HepG2 (cell line): ENCODE measurements at places on chromosomes 11 and 22. TPM values are rescaled to one million over a fixed set of nuclear protein-coding genes. Genes with fewer than 3 reads are reported as not detected.

GRCh38 chr11:95147364-95147905, 57.8 kb downstream of the ENDOD1 start:
- H3K4me3 ChIP-seq = no peak overlapping the region
- peaks cover 44% of the 10 kb centered on the region for H3K4me1 ChIP-seq
- H3K36me3 ChIP-seq = no peaks in the 10 kb centered on the region
- peak; percentile 14 for DNase-seq
- no peaks in the 10 kb centered on the region; the same call in 1 of the 2 replicates for H3K27me3 ChIP-seq

DNA sequence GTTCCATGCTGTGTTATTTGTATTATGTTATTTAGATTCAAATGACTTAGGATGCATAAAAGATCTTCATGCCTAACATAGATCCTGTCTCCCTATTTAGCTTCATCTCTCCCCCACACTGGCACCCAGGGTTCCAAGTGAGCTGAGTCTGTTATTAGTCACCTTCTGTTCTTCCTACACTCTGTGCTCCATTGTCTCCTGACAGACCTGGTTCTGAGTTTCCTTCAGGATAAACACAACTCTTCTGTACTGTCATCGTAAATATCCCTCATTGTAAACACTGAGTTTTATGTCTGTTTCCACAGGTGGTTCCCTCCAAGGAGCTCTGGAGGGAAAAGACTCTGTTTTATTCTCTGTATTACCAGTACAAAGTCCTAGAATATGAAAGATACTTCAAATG, 8.7 kb downstream of the MMP26 start:
- no peak overlapping the region for H3K27ac ChIP-seq
- no peaks in the 10 kb centered on the region for H3K36me3 ChIP-seq
- no peak for DNase-seq
- peaks cover 6% of the 10 kb centered on the region; the same call in 1 of the 3 replicates for H3K27me3 ChIP-seq
- no peaks in the 10 kb centered on the region for H3K4me1 ChIP-seq

- H3K36me3 ChIP-seq = peaks cover 1% of the 10 kb centered on the region; the same call in 2 of the 3 replicates
- H3K4me1 ChIP-seq = no peaks in the 10 kb centered on the region
- no peak overlapping the region for H3K27ac ChIP-seq
- DNase-seq = no peak
- H3K27me3 ChIP-seq = no peaks in the 10 kb centered on the region
These were observed 128.7 kb downstream of the TRIM44 start for GRCh38 chr11:35791088-35791958.

DNA sequence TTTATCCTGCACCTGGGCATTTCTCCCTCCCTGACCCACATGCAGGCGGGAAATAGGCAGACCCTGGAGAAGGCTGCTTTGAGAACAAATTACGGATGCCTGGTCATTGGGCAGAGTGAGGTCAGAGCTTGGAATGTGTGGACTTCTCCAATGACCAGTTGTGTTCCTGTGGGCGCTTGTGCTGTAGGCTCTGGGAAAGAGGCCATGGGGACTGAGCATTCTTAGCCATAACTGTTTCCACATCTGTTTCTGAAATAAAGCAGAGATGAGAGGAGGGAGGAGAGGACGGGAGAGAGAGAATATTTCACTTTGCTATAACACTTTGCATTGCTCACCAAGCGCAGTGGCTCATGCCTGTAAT, 11.2 kb upstream of the TMEM184B start:
- peak overlapping the region; percentile 79 for H3K27ac ChIP-seq
- no peaks in the 10 kb centered on the region for H3K27me3 ChIP-seq
- H3K4me1 ChIP-seq = peaks cover 54% of the 10 kb centered on the region
- H3K36me3 ChIP-seq = no peaks in the 10 kb centered on the region
- DNase-seq = peak; percentile 65

The TESMIN gene
- 0.15 and 0.60 TPM in 2 replicates for total RNA-seq

The IFITM1 gene
- 0.38 TPM in 1 of 2 replicates, not detected in the other for total RNA-seq

The MYH9 gene
- total RNA-seq = 98.5 and 125 TPM in 2 replicates

DNA sequence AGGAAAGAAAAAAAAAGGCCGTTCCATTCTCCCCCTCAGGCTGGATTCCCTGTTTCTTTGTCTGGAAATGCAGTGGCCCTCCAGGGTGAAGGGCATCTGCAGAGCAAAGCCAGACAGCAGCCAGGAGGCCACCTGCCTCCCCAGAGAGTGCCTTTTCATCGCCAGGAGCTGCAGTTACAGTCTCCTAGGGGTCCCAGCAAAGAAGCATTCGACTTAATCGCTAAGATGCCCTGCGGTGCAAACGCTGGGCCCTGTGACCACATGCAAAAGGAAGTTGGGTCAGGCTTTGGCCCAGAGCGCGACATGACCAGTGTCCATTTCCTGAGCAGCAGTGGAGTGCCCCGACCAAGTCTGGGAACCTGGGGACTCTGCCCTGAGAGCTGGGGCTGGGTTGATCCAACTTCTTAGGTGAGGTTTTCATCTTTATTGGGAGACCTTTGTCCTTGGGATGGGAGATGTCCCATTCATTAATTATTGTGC, 304.6 kb downstream of the OPCML start:
- H3K36me3 ChIP-seq = no peaks in the 10 kb centered on the region
- H3K4me1 ChIP-seq = no peaks in the 10 kb centered on the region
- H3K27me3 ChIP-seq = peaks cover 32% of the 10 kb centered on the region; the same call in 2 of the 3 replicates
- H3K4me3 ChIP-seq = no peak overlapping the region
- H3K27ac ChIP-seq = no peak overlapping the region
- DNase-seq = no peak

The FADS1 gene
- 65.8 and 108 TPM in 2 replicates for total RNA-seq
